ENCODE measurements at places on chromosomes 1 and 21.

DNA sequence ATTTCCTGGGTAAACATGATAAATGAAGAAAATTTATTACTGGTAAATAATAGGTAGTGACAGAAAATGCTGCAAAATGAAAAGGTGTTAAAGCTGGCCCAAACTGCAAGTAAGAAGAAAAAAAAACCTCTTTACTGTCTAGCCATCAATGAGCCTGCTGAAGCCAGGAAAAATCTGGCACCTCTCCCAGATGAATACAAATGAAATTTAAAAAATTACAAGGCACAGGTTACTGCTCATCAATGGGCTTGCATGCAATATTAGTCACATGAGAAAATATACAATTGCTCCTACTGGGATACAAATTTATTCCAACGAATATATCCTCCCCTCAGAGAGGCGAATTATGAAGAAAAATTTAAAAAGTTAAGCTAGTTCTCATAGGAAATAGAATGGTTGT lies 1422.5 kb downstream of the KCNT2 start:
- DNase-seq: no peak

DNA sequence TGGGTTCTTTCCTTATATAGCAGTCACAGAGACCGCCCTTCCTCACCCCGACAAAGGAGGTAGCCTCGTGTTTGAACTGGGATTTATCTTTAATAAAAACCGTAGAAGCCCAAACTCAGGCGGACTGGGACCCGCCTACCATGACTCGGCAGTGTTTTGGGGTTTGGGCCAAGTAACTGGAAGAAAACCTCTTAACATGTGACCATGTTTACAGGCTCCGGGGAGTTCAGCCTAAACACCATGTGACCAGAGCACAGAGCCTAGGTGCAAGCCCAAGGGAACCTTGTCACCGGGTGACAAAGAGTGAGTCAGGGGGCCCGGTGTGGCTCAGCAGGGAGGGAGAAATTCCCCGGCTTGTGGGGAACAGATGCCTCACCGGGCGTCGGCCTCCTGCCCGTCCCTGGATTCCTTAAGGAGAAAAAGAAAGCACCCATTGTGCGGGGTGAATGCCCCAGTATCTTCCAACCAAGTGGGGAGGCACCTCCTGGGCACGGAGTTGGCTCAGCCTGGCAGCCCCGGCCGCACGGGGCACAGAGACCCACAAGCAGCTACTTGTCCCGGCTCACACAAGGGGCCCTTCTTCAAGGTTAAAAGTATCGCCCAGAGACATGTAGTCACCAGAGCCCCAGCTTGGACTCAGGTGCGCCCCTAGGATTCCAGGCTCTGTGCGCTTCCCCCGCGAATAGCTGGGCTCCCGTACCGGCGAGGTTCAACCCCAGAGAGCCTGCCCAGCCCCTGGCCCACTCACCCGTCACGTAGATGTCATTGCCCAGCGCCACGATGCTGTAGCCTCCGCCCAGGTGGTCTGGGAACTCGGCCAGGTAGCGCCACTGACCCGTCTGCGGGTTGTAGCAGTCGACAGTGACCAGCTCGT lies 1.4 kb downstream of the KLHL21 start:
- peak; percentile 44 for DNase-seq

- no peak for DNase-seq
Measured at GRCh38 chr1:86852289-86852688, 61.6 kb downstream of the SELENOF start.

GRCh38 chr1:72936942-72937341 lies 654.6 kb upstream of the NEGR1 start:
- no peak for DNase-seq

DNA sequence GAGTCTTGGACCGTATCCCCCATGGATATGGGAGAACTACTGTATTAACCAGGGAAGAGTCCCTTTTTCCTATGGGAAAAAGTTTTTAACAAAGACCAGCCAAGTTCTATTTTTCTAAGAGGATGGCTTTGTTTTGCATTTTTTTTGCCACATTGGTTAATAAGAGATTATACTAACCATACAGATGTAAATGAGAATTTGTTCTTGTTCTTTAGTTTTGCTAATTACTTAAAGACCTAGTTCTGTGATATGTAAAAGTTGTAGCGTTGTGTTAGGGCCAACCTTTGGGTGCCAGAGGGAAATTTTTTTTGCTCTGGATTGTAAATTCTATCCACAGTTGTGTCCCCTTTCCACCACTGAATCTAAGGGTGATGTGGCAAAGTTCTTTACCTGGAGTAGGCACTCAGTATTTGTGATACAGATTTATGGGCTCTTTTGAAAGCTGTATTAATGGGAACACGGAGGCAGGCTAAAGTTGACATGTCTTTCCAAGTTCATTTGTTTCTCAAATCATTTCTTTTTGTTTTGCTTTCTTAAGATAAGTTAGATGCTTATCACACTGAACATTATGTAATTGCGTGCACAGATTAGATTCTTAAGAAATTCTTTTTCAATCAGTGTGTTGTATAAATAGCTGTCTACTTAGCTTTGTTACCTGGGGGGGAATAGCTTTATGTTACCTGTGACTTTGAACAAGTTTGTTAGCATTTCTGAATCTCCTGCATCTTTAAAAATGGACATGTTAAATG lies 2.9 kb downstream of the SOAT1 start:
- DNase-seq: no peak

DNA sequence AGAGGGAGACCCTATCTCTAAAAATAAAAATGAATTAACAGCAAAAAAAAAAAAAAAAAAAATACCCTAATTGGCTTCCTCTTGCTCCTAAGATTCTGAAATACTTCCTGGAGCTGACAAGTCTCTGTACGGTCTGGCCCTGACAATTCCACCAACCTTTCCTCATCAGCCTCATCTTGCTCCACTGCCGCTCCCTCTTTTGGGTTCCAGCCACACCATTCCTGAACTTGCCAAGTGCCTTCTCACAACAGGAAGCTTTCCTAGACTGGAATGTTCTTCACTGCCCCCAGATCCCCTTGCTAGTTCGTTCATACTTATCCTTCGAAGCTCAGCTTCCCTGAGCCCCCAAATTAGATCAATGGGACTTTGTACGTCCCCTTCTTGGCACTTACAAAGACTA lies 37.0 kb downstream of the AKNAD1 start:
- no peak for DNase-seq

DNA sequence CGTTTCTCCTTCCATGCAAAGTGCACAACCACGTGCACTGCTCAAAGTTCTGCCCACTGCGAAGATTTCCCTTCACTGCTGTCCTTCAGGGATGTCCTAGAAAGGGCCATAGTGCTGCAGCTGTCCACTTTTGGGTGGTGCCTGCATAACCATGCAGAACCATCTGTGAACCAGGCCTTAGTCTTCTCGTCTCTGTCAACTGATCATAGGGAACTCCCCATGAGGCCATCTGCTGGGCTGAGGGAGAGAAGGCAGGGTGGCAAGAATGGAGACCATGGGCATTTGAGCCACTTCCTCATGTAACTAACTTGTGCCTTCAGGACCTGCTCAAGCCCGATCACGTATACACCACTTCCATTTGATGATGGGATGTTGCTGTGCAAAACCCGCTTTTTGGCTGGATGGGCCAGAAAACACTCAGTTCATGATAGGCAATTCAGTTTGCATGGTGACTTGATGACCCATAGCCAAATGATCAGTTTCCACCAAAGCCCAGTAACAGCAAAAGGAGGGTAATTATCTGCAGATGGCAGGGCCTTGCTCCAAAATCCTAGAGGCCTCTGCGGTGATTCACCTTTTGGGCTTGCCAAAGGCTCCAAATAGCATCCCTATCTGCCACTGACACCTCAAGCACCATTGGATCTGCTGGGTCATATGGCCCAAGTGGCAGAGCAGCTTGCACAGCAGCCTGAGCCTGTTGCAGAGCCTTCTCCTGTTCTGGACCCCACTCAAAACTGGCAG lies 9.5 kb downstream of the ST6GALNAC5 start:
- no peak for DNase-seq

DNA sequence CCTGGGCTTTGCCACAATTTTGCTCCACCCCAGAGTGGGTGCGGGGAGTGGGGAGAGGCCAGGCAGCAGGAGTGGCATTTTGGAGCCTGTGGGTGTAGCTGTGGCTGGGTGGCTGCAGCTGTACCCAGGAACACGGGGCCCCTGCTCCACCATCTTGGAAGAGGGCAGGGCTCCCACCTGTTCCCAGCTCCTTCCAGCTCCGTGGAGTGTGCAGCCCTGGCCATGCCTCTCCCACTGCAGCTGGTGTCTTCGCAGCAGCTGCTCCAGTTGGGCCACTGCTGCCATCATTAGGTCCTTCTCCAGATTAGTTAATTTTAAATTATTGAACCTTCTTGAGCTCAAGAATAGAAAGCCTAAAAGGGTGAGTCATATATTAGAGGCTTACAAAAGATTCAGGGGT lies 17.6 kb downstream of the FAM20B start:
- no peak for DNase-seq

GRCh38 chr1:62263814-62264353 lies 55.4 kb downstream of the KANK4 start:
- no peak for DNase-seq

GRCh38 chr21:42156690-42157605 lies 62.0 kb upstream of the ABCG1 start:
- DNase-seq: no peak

- DNase-seq: no peak
Measured at GRCh38 chr1:68163220-68163619, 69.1 kb downstream of the WLS start.

- no peak for DNase-seq
Measured at GRCh38 chr1:233255145-233255544, 40.4 kb downstream of the PCNX2 start.

DNA sequence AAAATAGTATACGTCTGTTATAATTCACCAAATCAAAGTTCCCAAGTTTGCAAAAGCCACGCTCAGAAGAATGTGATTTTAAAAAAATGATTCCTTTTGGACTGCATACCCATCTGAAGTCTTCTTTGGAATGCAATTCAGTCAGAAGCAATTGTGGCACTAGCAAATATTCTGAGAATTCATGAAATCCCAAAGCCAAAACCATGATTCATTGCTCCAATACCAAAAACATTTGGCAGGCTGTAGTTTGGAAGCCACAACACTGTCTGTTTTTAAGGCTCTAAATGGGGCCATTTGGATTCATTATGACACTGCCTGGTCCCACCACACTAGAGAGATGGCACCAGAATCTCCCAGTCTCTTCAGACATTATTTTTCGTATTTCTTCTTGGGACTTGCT lies 21.8 kb upstream of the LRRC53 start:
- no peak for DNase-seq

DNA sequence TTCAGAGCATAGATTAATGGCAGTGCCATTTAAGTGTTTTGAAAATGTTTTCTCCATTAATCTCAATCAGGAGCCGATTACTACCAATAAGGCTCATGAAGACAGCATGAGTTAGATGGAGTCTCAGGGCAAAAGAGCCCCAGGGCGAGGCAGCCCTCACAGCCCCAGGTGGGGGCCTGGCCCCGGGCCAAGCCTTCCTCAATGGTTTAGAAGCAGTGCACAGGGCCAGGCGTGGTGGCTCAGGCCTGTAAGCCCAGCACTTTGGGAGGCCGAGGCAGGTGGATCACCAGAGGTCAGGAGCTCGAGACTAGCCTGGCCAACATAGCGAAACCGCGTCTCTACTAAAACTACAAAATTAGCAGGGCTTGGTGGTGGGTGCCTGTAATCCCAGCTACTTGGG lies 348.1 kb upstream of the VAMP3 start:
- DNase-seq: no peak

GRCh38 chr1:18182398-18183160 lies 75.0 kb downstream of the IGSF21 start:
- no peak for DNase-seq

- DNase-seq: no peak
Measured at GRCh38 chr1:2368053-2368744, 23.2 kb downstream of the MORN1 start.

DNA sequence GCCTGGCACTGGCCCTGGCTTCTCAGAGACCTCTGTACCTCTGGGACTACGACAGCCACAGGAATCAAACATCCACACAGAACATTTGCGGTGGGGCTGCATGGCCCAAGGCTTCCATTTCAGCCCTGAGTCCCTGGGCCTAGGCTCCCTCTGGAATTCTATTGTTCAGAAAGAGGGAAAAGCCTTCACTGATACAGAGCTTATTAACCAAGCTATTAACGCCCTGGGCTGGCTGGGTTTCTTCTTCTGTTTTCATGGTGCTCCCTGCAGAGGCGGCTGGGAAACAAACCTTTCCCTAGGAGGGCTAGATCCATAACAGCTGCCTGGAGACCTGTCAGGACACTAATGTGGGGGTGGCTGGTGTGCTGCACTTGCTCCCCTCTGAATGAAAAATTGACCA lies 88.2 kb downstream of the KAZN start:
- no peak for DNase-seq

GRCh38 chr1:62676611-62677356 lies 11.4 kb downstream of the DOCK7 start:
- no peak for DNase-seq

DNA sequence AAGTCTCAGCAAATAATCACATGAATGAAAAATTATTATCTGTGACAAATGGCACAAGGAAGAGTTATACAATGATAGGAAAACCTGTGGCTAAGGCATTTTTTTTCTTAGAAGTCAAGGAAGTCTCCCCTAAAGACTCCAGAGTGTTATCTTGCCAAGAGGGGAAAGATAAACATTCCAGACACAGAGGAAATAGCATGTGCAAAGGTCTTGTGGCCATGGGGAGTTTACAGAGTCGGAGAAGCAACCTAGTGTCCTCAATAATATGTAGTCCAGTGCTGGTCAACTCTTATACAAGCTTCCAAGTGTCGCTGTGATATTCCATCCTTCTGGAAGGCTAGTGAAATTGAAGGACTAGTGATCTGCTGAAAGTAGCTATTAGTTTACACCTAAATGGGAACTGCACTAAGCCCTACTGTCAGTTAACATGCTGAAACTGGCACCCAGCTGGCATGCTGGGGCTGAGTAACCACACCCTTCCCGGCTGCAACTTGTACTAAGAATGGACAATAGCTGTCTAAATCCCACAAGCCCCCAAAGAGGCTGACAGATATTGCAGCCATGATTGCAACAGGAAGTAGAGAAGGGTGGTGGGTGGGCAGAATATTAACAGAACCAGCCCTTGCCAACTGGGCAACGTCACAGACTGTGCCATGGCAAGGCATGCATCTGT lies 11.5 kb upstream of the ATP1B1 start:
- DNase-seq: no peak

- no peak for DNase-seq
Measured at GRCh38 chr1:216937491-216937890, 214.3 kb upstream of the ESRRG start.

DNA sequence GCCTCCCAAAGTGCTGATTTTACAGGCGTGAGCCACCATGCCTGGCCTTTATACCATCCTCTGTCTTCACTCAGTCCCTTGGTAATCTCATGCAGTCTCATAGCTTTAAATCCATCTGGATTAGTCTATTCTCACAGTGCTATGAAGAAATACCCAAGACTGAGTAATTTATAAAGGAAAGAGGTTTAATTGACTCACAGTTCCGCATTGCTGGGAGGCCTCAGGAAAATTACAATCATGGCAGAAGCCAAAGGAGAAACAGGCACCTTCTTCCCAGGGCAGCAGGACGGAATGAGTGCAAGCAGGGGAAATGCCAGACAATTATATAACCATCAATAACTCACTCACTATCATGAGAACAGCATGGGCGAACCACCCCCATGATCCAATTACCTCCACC lies 49.1 kb upstream of the CPLANE2 start:
- DNase-seq: no peak

GRCh38 chr1:72186733-72187307 lies 95.5 kb downstream of the NEGR1 start:
- no peak for DNase-seq

GRCh38 chr1:72412286-72412685 lies 129.9 kb upstream of the NEGR1 start:
- no peak for DNase-seq
